ENCODE measurements at places on chromosomes 7 and 10.

- DNase-seq, result no peak
Observed at GRCh38 chr10:61752111-61753011, 89.6 kb downstream of the CABCOCO1 start.

DNA sequence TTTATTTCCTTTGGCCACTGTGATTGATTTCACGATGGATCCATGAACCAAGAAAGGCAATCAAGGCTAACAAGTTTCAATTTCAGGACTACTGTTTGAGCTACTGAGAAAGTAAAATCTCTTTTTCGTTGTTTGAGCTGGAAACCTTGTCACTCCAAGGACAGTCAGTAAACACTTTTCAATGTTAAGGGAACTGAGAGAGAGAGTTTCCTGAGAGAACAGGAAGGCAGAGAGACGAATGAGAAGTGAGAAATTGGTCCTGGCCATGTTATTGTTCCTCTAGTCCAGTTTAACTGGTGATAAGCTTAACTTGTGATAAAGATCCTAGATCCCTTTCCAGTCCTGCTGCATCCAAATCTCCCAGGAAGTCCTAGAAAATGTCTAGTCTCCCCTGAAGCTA lies 909 bp upstream of the AKR1D1 start:
- no peak for DNase-seq

DNA sequence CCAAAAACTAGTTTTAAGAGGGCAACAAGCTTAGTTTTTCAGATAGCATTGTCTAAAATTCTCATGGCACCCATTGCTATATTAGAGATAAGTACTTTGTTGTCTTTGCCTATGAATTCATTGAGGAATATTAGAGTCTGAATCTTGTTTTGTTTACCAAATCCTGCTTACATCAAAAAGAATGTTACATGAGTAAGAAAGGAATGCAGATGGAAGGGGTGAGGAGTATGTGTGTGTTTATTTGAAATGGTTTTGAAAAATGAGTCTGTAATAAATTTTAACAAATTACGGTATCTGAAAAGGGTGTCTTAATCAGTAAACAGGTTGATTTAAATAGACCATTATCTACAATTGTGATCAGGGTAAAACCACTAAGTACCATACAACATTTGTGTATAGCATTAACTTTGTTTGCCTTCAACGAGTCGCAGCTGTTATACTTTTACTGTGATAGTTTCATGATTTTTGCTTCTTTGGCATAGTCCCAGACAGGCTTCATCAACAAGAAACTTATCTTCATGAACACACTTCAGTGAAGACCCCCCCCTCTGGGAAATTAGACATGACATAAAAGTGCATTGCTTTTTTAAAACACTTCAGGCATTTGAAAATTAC lies 1183.9 kb upstream of the C7orf33 start:
- DNase-seq, result no peak

DNA sequence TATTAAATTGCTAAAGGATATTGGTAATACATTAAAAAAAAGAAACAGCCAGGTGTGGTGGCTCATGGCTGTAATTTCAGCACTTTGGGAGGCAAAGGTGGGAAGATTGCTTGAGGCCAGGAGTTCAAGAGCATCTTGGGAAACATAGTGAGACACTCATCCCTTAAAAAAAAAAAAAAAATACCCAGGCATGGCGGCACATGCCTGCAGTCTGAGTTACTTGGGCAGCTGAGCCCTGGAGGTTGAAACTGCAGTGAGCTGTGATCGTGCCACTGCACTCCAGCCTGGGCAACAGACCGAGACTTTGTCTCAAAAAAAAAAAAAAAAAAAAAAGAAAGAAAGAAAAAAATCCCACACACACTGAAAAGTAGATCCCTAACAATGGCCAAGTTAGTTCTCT lies 59.7 kb downstream of the MACC1 start:
- no peak for DNase-seq

DNA sequence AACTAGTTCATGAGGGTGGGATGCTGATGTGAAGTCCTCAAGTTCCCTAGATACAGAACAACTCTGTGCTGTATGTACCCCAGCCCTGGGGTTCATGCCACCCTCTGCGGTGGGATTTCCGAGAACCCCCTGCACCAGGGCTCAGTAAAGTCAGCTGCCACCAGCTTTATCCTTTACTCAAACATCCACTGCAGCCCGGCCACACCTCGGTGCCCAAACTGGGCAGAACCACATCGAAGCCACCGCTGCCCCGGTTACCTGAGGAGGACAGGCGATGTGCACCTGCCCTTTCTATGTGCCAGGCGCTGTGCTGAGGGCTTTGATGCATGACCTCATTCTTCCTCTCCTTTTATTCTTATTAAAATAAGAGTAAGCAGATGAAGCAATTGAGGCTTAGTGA lies 9.9 kb upstream of the CALML5 start:
- no peak for DNase-seq

GRCh38 chr10:6507311-6507710 lies 72.8 kb downstream of the PRKCQ start:
- DNase-seq, result no peak

GRCh38 chr10:115957012-115957399 lies 316.0 kb downstream of the GFRA1 start:
- no peak for DNase-seq

DNA sequence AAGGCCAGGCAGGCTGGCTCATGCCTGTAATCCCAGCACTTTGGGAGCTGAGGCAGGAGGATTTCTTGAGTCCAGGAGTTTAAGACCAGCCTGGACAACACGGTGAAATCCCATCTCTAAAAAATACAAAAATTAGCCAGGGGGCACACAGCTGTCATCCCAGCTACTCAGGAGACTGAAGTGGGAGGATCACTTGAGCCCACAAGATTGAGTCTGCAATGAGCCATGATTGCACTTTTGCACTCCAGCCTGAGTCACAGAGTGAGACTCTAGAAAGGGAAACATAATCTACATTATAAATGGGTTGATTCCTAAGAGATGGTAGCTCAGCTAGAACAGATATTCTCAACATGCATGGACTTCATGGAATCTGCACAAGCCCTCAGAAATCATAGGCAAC lies 6.3 kb upstream of the LIPF start:
- DNase-seq, result no peak

Measured in HEK293T (cell line).